Stimulated activated CD4-positive, alpha-beta T cell treated with anti-CD3 and anti-CD28 coated beads, Interleukin-12 subunit alpha, Interleukin-12 subunit beta, amount 100 ng/mL, for 4 hours (primary cell): ENCODE measurements at places on chromosomes 2 and 18.

DNA sequence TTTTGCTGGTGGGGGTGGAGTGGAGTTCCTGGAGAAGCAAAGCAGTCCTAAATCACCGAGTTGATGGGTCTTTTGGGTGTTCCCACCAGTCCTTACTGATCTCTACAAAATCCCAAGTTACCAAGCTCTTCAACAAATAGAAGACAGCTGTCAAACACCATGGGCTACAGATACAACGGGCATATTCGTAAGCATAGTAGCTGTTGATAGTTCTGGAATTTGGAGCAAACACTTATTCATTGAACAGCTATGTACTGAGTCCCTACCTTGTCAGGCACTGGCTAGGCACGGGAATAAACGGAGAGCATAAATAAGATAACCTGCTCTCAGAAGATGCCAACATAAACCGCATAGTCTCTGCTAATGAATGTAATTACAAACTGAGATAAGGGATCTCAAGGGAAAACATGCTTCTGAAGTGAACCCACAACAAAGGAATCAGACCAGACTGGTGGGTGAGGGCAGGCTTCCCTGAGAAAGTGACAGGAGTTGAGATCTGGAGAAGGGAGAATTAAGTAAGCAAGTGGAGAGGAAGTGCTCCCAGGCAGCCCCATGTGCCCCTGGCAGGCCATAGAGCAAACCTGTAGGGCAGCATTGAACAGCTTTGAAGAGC lies 947 bp upstream of the ANKRD44 start:
- no peak for DNase-seq

- no peak for DNase-seq
Measured at GRCh38 chr2:241033336-241033987, 35.0 kb downstream of the SNED1 start.

DNA sequence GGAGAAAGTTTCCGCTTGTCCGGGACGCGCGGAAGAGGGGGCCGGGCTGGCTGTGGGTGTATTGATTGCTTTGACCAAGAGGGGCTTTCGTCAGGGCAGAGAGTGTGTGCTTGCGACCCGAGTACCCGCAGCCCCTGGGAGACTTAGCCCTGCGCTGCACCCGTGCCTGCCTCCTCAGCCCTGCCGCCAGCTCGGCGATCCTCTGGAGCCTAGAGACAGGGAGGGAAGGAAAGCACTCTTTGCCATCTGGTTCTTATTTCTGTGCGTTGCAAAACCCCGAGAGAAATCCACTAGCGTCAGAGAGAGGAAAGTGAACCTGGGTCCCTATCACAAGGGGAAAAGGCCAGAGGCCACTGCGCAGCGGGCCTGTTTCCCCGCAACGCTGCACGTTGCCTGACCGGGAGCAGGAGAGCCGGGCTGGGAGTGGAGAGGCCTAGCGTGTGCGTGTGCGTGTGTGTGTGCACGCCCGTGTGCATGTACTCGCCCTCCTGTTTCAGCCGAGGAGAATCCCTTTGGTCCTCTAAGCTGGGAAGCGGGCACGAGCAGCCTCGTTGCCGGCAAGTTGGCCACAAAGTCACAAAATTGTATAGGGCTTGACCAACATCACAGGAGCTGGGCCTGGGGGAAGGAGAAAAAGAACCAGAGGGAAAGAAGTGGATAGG lies 1.7 kb downstream of the SIX3 start:
- no peak for DNase-seq

DNA sequence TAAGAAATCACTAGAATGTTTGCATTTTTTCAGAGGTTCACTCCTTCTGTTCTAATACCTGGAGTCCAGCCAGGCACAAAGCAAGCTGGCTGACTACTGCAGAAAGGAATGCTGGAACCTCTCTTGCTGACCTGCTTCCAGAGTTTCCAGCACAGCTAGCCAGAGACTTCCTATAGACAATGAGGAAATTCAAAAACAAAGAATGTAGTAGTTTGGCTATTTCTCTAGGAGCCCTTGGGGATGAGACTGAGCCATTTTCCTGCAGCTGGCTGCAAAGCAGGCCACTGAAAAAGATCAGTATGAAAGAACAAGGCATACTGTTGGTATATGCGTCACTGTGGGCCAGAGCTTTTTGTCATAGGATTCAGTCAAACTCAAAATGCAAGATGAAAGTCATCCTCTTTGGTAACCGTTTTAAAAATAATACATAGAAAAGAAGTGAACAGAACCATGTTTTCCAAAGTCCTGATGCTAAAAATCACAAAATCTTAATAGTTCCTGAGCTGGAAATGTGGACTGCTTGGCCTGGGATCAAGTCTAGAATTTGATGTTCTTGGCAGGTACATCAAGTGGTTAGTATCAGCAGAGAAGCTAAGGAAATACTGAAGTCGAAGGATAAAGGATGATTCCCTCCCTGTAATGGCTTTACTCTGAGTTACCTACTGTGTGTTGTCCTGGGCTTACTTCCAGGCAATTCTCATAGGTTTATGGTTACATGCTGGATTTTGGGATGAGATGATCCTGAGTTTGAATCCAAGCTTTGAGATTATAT lies 9.0 kb upstream of the DSEL start:
- no peak for DNase-seq

- DNase-seq = no peak
Measured at GRCh38 chr2:65919550-65920188, 487.3 kb upstream of the SPRED2 start.

- no peak for DNase-seq
Measured at GRCh38 chr18:58865033-58865590, 435 bp downstream of the ZNF532 start.

GRCh38 chr18:73047688-73048087 lies 179.9 kb upstream of the NETO1 start:
- no peak for DNase-seq

DNA sequence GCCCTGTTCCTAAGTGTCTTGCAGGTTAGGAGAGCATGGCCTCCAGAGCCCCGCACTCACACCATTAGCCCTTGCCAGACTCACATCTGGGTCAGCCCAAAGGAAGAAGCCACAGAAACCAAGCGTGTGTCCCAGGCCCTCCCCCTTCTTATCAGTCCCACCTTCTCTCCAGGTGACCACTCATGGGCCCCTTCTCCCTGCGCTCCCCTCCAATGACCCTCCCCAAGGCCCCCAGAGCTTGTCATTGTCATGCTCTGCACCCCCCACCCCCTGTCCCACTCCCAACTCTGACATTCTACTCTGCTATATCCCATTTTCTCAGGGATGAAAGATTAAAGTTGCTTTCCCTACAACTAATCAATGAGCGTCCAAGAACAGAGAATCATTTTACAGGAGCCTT lies 30.1 kb downstream of the CAPN14 start:
- no peak for DNase-seq

DNA sequence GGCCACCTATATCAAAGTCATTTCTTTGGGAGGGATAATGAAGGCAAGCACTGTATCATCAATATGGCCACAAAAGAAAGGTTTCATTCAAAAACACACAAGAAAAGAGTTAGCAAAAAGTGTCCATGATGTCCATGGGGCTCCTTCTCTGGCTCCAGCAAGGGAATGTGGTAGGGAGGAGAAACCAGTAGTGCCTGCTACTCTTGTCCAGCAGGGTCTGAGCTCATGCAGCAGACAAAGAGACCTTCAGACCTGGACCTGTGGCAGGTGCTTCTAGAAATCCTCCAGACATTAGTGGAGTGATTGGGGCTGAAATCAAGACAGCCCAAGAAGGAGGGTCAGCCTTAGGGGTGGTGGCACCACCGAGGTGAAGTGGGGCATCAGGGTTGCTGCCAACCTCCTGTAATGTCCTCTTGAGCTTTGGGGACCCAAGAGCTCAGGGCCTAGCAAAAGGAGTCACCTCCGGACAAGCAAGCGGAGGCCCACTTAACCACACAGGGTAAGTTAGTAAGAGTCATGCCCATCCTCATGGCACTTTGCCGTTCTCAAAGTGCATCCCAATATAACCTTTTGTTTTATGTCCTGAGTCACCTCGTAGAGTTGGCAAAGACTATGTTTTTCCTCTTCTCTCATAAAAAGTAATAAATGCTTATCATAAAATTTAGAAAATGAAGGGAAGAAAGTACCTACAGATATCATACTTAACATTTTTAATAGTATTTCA lies 112.6 kb upstream of the YPEL5 start:
- DNase-seq = no peak

DNA sequence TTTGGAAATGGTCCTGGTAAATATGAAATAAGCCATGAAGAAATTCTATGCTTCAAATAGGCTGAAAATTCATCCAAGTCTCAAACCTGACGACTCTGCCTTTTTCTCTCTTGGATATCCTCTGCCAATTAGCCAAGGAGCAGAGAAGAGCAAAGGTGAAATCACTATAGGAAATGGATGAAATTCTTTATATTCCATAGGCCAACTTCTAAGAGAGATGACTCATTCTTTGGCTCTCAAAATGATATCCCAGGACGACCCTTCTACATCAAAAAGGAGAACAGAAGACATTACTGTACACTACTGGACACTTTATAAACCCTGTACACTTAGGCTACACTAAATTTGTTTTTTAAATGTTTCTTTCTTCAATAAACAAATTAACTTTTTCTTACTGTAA lies 22.7 kb downstream of the PDE1A start:
- DNase-seq = no peak

GRCh38 chr2:95220449-95220848 lies 13.1 kb downstream of the ZNF892 start:
- no peak for DNase-seq

DNA sequence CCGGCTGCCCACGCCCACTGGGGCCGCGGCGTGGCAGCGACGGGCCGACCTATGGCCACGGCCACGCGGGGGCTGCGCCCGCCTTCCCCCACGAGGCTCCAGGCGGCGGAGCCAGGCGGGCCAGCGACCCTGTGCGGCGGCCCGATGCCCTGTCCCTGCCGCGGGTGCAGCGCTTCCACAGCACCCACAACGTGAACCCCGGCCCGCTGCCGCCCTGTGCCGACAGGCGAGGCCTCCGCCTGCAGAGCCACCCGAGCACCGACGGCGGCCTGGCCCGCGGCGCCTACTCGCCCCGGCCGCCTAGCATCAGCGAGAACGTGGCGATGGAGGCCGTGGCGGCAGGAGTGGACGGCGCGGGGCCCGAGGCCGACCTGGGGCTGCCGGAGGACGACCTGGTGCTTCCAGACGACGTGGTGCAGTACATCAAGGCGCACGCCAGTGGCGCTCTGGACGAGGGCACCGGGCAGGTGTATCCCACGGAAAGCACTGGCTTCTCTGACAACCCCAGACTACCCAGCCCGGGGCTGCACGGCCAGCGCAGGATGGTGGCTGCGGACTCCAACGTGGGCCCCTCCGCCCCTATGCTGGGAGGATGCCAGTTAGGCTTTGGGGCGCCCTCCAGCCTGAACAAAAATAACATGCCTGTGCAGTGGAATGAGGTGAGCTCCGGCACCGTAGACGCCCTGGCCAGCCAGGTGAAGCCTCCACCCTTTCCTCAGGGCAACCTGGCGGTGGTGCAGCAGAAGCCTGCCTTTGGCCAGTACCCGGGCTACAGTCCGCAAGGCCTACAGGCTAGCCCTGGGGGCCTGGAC lies 253.2 kb downstream of the GLI2 start:
- no peak for DNase-seq

GRCh38 chr2:148162871-148163270 lies 142.0 kb downstream of the MBD5 start:
- no peak for DNase-seq

GRCh38 chr2:9497017-9497416 lies 22.7 kb downstream of the IAH1 start:
- no peak for DNase-seq
